ENCODE measurements at places on chromosomes 11 and 22.
A peak's percentile ranks its signal among the peaks of the same experiment; 100 is the strongest.

DNA sequence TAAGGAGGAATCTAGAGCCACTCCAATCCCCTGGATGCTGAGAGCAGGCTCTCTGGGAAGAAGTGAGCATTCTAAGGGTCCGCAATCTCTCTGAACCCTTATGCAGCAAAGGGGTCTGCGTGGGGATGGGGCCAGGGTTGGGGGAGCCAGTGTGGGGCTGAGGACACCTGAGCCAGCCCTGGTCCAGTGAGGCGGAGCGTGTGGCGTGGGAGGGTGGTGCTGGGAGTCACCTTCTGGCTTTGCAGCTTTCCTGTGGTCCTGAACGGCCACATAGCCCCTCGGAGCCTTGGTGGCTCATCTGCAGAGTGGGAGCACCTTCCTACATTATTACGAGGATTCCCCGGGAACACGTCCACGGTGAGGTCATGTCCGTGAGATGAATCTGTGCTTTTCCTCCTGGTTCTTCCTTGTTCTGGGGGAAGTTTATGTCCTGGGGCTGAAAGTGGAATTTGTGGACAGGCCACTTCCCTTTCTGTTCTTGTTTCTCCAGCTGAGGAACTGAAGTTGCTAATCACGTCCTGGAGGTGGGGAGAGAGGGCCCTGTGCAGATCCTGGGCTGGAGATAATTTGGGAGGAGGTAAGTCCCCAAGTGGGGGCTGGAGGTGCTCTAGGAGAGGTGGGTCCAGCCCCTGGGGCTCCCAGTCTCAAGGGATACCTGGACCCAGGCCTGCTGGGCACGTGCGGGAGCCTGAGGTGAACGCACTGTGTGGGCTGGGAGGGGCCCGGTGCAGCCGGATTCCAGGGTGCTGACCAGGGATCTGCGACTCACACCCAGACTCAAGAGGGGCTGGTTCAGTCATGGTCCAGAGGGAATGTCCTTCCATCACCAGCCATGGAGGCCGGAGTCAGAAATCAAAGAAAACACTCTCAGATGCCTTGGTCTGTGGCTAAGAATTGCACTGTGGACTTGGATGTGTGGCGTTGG, 6.1 kb downstream of the MRGPRE start:
- DNase-seq: no peak

DNA sequence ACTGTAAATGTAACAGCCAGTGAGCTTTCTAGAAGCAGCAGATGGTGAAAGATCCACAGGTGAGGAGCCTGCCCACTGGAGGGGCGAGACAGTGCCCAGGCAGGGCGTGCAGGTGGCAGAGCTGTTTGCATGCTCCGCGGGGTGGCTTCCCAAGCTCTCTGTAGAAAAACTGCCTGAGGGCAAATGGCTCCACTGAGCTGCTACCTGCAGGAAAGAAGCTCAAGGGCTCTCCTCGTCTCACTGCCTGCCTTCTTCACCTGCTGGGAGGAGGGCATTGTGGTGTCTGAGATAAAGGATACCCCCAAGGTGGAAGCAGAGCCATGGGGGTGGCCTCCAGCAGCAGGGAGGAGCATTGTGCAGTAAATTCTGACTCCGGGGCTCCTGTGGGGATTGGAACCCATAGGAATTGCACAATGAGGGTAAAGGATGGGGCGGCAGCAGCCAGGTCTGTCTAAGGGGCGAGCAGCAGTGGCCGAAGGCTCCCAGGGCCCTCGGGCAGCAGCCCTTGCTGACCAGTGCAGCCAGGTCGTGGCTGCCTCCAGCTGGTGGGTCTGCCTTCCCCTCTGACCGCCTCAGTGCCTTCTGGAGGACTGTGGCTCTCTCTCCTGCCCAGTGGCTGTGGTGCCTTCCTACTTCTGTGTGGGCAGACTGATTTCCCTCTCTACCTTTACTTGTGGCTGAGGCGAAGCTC, 28.0 kb upstream of the CABP7 start:
- no peak for DNase-seq

DNA sequence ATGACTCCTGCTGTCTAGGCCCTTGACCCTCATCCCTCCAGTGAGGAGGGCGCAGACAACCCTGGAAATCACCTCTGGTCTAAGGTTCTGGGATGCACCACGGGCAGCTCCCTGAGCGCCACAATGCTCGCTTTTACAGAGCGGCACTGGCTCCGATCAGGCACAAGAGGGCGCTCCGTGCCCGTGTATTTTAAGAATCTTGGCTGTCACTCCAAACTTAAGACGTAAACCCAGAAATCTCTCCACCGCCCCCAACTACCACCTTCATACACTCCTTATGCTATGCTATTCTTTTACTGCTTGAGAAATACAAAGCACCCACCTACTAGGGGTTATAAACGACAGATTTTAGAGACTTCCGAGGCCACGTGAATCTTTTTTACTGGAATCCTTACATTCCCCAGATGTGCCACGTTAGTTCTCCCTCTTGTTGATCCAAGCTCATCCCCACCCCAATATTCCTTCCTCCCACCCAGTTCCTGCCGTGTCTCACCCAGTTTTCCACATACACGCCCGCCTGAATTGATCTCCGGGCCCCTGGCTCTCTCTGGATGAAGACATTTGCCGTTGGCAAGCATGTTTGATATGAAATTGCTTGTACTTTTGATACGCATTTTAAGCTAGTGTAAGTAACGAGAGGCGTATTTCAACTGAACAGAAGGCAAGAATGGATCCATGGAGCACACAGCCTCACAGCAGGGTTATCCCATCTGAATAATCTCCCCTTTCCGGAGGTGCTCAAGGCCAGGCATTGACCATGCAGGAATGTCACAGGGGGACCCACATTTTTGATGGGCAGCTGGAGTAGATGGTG, 453.5 kb downstream of the OPCML start:
- DNase-seq: peak; percentile 35

DNA sequence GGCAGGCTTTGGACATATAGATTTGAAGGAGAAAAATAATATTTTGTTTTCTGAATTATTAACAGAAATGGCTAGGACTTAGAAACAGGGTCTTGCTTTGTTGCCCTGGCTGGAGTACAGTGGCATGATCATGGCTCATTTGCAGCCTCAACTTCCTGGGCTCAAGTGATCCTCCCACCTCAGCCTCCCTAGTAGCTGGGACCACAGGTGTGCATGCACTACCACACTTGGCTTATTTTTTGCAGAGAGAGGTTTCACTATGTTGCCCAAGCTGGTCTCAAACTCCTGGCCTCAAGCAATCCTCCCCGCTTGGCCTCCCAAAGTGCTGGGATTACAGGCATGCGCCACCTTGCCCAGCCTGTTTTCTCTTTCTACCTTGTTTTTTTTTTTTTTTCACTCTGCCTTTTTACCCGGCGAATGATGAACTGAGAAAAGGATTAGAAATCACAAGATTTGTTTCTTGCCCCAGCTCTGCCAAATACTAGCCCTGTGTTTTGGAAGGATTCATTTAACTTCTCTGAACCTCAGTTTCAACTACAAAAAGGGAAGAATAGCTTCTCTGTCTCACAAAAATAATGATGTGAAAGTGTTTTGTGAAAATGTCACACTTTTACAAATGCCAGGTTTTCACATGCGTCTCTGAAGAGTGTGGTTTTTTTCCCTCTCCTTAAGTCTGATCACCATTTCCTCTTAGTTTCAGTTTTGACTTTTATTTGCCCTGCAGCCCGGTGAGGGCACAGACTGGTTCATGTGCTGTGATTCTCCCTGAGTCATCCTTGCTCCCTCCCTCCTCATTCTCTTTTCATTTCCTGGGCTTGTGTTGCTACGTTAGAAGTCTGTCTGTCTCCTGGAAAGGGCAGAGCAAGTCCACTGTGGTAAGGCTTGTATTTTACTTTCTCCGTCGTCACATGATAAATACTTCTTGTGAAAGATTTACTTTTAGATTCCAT, 67.7 kb downstream of the BCL2L13 start:
- DNase-seq: peak; percentile 33

- DNase-seq: no peak
Observed at GRCh38 chr11:77361184-77361583, 59.7 kb upstream of the GDPD4 start.

DNA sequence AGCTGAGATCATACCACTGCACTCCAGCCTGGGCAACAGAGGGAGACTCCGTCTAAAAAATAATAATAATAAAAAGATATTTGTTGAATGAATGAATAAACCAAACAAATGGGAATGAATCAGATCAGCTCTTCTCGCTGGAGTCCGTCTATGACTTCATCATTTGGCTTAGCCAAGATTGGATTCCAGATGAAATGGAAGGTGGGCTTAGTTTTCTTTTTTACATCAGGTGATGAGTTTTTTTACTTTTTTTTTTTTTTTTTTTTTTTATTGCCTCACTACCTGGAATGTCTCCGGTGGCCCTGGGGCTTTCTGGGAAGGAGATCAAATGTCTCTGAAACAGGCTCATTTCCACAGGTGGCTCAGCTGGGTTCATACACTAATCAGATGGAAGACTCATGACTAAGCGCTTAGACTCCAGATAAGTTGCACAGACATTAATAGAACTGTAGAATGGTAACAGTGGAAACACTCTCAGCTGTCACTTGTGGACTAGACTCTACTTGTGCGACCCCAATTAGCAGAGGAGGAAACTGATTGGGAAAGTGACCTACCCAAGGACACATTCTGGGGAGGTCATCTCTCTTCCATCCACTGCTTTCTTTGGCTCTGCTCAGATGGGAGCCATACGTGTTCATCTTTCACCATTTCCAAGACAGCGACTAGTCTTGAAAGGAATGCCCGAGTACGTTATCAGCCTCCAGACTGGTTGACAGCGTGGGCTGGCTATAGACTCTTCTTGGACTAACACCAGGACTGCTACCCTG, 20.5 kb upstream of the RBFOX2 start:
- DNase-seq: no peak

DNA sequence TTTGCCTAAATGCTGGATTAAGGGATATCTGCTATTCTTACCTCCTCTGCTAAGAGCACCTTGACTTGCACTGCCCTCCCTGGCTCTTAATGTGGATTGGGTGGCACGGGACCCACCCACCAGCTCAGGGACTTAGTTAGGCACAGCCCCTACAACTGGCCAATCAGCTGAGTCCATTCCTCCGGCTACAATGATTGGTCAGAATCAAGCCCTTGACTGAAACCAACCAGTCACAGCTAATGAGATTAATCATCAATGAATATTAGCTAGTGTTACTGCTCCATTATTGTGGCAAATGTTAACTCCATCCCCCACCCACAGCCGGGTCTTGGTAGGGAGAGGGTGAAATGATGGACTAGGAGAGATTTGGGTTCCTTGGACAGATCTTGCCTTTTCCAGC, 328.0 kb downstream of the MN1 start:
- no peak for DNase-seq

- DNase-seq: no peak
Observed at GRCh38 chr11:1896923-1897322, 5.2 kb upstream of the PRR33 start.

DNA sequence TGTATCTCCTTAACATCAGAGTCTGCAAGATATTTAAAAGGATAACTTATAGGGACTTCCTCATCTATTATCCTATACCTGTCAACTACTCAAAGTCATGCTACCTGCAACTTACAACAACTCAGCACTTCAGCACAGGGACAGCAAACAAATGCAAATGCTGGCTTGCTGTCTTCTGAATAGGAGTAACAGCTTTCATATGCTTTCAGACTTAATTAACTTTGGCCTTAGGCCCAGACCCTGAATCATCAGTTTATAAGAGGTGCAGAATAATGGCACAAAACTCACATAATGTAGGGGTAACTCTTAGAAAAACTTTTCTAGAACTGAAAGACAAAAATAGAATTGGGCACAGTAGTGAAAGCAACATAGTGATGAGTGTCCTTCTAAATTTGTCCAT, 953.4 kb downstream of the DLG2 start:
- DNase-seq: no peak

DNA sequence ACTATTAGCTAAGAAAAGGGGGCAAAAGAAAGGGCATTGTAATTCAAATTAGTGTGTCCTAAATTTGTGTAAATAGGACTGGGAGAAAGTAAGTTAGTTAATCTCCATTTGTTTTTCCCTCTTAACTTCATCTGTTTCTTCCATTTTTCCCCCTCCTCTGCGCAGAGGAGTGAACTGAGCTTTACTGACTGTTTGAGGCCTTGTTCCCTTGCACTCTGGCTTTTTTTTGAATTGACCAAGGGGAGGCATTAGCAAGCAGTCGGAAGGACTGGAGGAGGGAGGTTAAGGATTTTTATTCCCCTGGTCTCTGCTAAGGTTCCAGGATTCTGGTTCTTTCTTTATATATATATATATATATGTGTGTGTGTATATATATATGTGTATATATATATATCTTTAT, 15.2 kb upstream of the FANCF start:
- DNase-seq: no peak

- DNase-seq: no peak
Observed at GRCh38 chr11:36601155-36601554, 3.1 kb upstream of the RAG2 start.

- DNase-seq: no peak
Observed at GRCh38 chr11:73716153-73717056, 44.5 kb downstream of the RAB6A start.

DNA sequence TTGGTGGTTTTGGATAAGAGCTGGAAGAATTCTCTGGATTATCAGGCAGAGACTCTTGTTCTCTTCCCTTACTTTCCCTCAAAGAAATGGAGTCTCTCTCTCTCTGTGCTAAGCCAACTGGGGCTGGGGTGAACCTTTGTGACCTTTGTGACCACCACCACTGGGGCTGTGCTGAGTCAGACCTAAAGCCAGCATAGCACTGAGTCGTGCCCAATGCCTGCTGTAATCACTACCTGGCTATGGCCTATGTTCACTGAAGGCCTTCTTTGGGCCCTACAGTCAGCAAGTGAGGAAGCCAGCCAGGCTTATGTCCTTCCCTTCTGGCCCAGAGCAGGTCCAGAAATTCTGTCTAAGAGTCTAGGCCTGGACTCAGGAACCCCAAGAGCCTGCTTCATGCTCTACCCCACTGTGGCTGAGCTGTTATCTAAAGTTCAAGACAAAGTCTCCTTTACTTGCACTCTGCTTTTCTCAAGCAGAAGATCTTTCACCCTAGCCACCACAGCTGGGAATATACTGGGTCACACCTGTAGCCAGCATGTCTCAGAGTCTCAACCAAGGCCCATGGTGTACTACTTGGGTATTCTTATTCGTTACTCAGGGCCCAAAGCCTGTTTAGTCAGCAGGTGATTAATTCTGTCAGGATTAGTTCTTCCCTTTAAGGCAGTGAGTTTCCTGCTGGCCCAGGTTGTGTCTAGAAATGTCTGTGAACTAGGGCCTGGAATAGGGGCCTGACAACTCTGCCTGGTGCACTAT, 86.0 kb downstream of the EHF start:
- no peak for DNase-seq

GRCh38 chr11:113540416-113541330, 65.5 kb upstream of the DRD2 start:
- no peak for DNase-seq

DNA sequence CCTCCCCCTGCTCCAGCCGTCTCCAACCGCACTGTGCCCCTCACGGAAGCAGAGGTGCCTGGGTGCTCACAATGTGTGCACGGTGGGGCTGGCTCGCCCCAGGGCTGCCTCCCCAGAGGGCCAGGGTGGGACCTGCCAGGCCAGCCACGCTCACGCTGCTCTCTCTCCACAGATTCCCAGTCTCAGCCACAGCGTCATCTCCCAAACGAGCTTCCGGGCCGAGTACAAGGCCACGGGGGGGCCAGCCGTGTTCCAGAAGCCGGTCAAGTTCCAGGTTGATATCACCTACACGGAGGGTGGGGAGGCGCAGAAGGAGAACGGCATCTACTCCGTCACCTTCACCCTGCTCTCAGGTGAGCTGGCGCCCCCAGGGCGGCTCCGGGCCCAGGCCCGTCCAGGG, 30.4 kb downstream of the MOB2 start:
- DNase-seq: no peak

- DNase-seq: no peak
Observed at GRCh38 chr11:7077101-7077500, 11.7 kb upstream of the RBMXL2 start.

- peak; percentile 39 for DNase-seq
Observed at GRCh38 chr22:36386351-36386899, 1.3 kb downstream of the MYH9 start.

Data from right hindlimb (tissue), 1 donor.